Melanocyte of skin (primary cell): ENCODE measurements at places on chromosomes 5 and 9. TPM values are rescaled to one million over a fixed set of nuclear protein-coding genes. Genes with fewer than 3 reads are reported as not detected.

Gene LCN9
- total RNA-seq: 0.46 TPM in 1 of 2 replicates, not detected in the other

Gene KCNV2
- not detected in 2 replicates for total RNA-seq

Gene ZNF658
- 4.1 and 6.2 TPM in 2 replicates for total RNA-seq

Gene LPAR1
- 0.34 and 2.2 TPM in 2 replicates for total RNA-seq

Gene NLN
- 35.0 and 38.9 TPM in 2 replicates for total RNA-seq

Gene SLC34A3
- not detected in 2 replicates for total RNA-seq

Gene FRMPD1
- total RNA-seq: not detected in 2 replicates

Gene PAX5
- total RNA-seq: under 0.01 TPM in 1 of 2 replicates, not detected in the other

Gene EFCAB9
- not detected in 2 replicates for total RNA-seq

Gene ZFP37
- 0.33 and 0.62 TPM in 2 replicates for total RNA-seq

Gene STKLD1
- total RNA-seq: 4.1 and 4.7 TPM in 2 replicates

Gene BASP1
- total RNA-seq: 11.0 and 11.7 TPM in 2 replicates

Gene ASPN
- total RNA-seq: not detected in 2 replicates

Gene HAVCR1
- not detected in 2 replicates for total RNA-seq

Gene CAPSL
- total RNA-seq: not detected in 2 replicates

Gene ENTREP1
- total RNA-seq: 3.4 and 7.6 TPM in 2 replicates

Gene REEP2
- total RNA-seq: 3.0 and 4.2 TPM in 2 replicates

Gene TMEM174
- total RNA-seq: not detected in 2 replicates
